Mesendoderm (in vitro differentiated cells): ENCODE measurements at places on chromosomes 2 and 18.

- DNase-seq = no peak
Observed at GRCh38 chr2:160826496-160826895, 332.9 kb upstream of the RBMS1 start.

- DNase-seq = peak; percentile 36
Observed at GRCh38 chr18:28494151-28494550, 317.2 kb upstream of the CDH2 start.

- DNase-seq = no peak
Observed at GRCh38 chr18:79416022-79416676, 20.4 kb downstream of the NFATC1 start.

GRCh38 chr2:233828546-233829192 is 25.7 kb downstream of the HJURP start:
- no peak for DNase-seq

DNA sequence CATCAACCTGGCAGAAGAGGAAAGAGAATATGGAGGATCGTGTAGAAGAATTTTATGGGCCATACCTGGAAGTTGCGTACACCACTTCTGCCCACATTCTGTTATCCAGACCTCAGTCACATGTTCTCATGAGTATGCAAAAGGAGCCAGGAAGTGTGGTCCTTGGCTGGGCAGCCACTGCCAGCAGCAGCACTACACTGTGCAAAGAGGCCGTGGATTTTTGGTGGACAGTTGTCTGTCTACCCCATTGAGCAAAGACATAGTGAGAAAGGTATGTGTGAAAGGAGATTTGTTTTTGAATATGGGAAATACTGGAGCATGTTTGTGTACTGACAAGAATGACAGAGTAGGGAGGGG is 68.1 kb downstream of the SDC1 start:
- DNase-seq = no peak

- peak; percentile 58 for DNase-seq
Observed at GRCh38 chr2:45169339-45170190, 160.3 kb upstream of the SIX2 start.

DNA sequence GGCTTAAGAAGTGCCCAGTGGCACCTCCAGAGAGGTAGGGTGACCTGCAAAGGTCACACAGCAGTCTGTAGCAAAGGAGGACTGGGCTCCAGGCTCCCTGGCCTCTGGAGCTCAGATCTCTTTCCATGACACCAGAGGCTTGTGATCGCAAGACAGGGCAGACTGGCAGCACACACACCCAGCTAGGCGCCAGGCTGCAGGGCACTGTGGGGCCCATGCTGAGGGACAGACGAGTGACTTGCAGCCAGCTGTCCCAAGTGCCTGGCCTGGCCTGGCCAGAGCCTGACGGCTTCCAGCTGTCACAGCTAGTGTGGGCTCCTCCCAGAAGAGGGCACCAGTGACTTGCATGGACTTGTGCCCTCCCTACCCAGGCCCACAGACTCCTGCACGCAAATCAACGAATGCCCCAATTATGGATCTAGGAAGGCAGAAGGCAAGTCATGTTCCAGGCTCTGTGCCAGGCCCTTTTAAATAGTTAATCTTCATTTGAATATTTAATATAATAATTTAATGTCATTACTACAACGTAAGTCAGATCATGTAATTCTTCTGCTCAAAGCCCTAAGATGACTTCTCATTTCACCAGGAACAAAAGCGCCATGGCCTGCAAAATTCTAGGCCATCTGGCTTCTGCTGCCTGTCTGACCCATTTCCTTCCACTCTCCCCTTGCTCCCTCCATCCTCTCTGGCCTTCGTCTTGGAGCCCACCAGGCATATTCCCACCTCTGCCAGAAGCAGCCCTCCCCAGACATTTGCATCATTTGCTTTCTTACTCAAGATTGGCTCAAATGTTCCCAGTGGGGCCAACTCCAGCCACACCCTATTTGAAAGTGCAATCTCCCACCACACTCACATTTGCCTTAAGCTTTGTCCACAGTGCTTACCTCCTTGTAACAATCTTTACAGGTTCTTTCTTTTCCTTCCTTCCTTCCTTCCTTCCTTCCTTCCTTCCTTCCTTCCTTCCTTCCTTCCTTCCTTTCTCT is 3.7 kb upstream of the SPEG start:
- peak; percentile 54 for DNase-seq

- DNase-seq = no peak
Observed at GRCh38 chr18:40874233-40874632, 1080.8 kb upstream of the PIK3C3 start.

DNA sequence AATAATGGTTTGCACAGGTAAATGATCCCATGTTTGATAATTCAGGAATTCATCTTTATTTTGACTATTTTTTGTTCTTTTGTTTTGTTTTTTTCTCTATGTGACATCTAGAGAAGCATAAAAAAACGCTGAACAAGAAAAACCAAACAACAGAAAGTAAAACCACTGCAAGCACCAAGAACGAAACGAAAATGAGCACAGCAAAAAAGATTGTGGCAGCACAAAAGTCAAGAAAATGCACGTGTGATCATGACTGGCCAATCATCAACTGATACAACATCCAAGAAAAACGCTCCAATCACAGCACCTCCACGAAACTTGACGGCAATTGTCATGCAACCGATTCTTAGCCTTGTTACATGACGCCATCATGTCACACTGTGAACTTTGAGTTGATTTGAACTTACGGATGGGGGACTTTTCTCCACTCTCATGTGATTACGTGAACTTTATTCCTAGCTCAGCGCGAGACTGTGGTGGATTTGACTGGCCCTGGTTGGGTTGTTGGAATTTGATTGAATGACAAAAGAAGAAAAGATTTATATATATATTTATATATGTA is 318.7 kb downstream of the CELF4 start:
- DNase-seq = no peak

- peak; percentile 96 for DNase-seq
Observed at GRCh38 chr2:129191530-129191929, 787.9 kb upstream of the RAB6C start.

GRCh38 chr18:58476516-58477256 is 152.2 kb downstream of the ALPK2 start:
- no peak for DNase-seq

GRCh38 chr2:8344144-8345097 is 337.4 kb upstream of the ID2 start:
- no peak for DNase-seq

GRCh38 chr18:63410792-63411191 is 11.5 kb downstream of the VPS4B start:
- no peak for DNase-seq
